Caudate nucleus (tissue), 63 donors: ENCODE measurements at places on chromosomes 4 and X.

DNA sequence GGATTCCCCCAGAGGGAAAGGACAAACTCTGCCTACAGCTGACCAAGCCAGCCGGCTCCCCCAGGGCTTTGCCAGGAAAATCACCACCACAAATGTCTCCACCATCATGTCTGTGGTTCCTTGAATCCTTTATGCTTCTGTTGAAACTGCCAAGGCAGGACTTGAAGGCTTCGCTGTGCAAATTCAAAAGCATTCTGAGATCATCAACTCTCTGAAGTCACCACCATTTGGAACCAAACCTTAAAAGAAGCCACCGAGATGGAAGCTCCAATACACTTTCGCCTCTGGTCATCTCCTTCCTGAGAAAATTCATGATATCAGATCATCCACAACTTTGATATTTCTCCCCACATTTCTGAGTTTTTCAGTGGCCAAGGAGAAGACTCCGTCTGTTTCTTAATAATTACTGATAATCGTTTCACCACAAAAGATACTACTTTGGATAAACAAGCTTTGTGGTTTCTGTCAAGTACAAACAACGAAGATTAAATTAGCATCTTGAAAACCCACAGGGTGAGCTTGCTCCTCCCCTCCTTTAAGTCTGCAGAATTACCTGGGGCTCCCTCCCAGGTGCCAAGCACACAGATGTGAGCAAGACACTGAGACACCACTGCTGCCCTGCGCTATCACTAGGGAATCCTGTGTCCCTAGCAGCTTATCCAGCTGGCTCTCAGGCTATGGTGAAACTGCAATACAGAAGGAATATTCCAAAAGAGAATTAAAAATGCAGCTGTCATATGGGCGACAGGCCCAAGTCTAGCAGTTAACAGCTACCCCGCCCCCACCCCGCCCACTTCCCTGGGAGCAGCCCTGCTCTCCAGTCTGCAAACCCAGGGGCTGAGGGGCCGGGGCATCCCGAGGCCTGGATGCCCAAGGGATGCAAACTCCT, 125.0 kb upstream of the TBL1X start:
- DNase-seq: no peak

DNA sequence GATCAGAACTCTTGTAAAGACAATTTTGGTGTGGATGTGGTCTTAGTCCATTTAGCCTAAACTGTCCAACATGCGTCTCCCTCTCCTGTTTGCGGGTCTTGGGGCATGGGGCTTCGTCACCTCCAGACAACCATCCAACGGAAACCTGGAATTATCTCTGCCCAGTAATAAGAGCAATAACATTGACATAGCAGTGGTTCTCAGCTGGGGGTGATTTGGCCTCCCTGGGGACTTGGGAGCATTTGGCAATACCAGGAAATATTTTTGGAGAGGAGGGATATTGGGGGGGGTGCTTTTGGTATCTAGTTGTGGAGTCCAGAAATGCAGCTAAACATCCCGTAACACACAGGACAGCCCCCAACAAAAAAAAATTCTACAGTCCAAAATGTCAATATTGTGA, 47.2 kb downstream of the SEL1L3 start:
- no peak for DNase-seq

DNA sequence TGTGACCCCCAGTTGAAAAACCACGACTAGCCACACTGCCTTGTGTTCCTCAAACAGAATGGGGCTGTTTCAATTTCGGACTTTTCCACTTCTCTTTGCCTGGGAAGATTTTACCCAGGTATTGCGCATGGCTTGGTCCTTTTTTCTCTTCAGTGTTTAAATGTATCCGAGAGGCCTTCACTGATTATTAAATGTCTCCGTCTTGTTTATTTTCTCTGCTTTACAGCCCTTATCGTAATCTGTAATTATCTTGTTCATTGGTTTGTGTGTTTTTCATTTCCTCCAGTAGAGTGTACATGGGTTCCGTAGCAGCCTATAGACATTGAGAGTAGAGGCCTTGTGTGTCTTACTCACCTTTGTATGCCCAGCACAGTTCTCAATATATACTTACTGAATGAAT, 2.4 kb downstream of the MOSPD2 start:
- no peak for DNase-seq

DNA sequence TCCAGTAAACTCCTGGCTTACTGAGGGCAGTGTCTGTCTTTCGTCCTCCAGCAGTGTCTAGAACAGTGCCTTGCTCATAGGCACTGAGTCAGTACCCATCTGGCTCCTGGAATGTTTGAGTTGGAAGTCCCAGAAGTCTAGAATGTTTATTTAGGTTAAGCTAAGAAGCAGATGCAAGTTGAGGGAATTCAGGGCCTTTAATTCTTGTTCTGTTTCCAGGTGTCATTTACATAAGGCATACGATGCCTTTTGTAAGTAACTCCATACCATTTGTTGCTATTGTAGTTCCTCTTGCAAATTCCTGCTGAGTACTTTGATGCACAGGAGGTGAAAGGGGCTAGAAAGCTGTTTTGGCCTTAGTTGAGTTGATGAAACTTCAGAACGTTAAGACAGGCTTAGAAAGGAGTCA, 22.2 kb downstream of the ARHGAP10 start:
- DNase-seq: no peak

DNA sequence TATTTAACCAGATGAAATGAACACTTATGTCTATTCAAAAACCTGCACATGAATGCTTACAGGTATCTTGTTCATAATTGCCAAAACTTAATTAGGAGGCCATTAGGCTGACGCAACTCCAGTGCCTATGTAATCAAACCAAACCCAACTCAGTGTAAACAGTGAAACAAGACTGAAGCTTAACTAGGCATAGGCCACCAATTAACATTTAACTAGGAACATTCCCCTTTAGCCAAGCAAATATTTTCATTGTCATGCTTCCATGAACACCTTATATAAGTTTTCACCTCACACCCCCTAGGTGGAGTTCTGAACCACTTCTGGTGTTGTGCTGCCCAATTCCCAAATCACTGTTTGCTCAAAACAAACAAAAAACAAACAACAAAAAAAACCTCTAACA, 686.0 kb downstream of the STPG2 start:
- DNase-seq: no peak

GRCh38 chrX:45435481-45435880, 234.8 kb upstream of the DIPK2B start:
- DNase-seq: no peak

DNA sequence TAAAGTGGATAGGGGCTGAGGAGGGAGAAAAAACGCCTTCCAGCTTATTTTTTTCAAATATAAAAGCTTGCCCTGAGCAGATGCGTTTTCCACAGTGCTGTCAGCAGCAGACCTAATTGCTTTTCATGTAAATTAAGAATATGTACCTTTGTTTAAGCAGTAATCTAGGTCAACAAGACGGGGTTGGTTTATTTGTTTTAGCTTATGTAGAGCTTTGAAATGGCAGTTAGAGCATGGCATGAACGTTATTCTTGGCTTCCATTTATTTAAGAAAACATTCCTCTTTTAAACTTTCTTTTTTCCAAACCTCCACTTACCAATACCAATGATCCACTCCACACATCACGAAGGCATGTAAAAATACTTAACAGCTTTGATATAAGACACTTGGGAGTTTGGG, 220.3 kb upstream of the TENM3 start:
- DNase-seq: no peak

DNA sequence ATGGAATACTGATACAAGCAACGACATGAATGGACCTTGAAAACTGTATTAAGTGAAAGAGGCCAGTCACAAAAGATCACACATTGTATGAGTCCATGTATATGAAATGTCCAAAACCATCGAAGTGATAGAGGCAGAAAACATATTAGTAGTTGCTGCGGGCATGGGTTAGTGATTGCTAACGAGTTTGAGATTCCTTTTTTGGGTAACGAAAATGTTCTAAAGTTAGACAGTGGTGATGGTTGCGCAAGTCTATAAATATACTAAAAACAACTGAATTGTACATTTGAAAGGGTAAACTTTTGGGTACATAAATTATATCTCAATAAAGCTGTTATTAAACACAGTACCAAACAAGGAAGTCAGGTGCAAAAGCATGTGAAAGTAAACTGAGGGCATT, 234.5 kb downstream of the FBXW7 start:
- no peak for DNase-seq

- DNase-seq: no peak
Measured at GRCh38 chrX:107760304-107761077, 15.1 kb downstream of the TSC22D3 start.

DNA sequence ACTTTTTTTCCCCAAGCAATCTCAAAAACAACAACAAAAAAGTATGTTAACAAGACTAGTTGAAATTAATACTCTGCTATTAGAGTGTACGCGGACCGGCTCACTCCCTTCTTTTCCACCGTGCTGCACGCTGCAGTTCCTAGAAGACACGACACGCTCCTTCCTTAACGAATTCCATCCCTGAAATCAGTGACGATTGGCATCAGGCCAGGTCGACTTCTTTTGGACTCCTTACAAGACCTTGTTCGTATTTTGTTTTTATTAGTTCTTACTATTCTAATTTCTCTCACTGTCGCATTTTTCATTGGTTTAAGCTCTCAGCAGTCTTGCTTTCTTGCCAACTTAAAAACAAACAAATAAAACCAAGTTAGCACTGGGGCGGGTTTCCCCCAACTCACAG, 175.8 kb upstream of the PITX2 start:
- DNase-seq: no peak

DNA sequence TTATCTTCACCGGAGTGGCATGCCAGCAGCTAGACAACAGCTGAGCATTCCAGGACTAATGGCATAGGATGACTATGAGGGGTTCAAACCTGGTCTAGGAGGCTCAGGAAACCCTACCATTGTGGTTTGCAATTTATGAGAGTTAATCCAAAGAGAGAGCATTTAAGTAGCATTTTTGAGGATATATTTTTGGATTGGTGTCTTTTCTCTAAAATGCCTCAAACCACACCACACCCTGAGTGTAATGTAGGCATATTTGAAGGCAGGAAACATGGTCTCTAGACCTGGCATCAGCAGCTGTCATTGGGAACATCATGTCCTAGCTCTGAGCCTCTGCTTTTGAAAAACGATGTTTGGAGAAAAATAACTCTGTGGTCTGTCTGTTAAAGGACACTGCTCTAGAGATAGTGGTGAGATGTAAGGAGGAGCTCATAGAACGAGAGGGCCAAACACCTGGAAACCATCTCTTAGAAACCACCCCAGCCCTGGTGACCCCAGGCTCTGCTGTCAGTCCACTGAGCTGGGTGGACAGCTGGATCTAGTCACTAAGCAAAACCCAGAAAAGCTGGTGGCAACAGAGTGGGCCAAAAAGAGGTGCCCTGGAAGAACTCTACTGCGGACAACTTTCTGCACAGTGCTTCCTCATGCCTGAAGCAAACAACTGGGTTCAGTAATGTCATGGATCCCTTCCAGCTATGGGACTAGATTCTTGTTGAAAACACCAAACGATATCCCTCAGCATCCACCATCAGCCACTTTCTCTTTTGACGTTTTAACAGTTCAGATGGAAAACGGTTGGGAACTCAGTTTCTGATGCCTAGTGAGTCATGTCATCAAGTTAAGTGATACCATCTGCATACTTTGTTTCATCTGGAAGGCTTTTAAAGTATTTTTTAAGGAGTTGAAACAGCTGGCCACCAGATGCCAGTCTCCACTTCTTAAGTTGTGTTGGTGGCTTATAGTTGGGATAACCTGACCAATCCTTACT, 100.2 kb upstream of the C1QTNF7 start:
- no peak for DNase-seq

DNA sequence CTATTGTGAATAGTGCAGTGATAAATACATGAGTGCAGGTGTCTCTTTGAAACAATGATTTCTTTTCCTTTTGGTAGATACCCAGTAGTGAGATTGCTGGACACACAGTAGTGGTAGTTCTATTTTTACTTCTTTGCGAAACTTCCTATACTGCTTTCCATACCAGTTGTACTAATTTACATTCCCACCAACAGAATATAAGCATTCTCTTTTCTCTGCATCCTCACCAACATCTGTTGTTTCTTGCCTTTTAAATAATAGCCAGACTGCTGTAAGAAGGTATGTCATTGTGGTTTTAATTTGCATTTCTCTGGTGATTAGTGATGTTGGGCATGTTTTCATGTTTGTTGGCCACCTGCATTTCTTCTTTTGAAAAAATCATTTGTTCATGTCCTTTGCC, 105.9 kb downstream of the COL4A6 start:
- DNase-seq: no peak

- no peak for DNase-seq
Measured at GRCh38 chr4:127240764-127241105, 392.0 kb upstream of the INTU start.

DNA sequence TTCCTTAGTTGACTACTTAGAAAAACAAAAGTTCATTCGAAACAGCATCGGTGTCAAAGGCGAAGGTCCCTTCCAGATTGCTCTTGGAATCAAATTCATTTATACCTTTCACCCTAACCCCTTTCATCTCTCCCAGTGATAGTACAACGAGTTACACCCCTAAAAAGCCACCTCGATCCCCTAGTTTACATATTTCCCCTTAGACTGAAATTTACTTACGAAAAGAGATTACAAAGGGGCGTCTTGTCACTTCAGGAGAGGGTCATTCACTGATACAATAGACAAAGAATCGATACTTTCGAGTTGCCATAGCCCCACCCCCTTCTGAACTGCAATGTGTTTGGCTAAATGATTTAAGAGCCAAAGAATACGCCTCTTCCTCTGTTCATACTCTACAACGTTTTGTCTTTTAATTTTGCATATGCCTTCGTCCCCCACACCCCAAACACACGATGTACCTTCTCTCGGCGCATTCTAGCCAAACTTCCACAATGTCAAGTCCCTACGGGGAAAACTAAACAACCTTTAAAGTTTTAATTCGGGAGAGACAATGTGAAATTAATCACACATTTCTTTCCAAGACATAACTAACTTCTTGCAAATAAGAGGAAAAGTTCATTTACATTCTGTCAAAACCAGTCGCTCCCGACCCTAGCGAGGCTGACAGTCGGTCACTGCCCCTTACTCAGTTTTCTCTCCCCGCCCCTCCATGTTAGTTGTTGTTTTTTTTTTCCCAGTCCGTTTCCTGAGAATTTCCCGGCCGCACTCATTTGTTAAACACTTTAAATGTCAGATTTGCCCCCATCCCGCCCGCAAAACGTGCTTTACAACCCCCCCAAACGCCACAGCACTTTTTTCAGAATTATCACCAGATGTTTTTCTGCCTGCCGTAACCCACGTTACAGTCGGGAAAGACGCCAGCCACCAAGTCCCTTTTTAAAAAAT, 88.6 kb downstream of the HPRT1 start:
- no peak for DNase-seq

- no peak for DNase-seq
Measured at GRCh38 chr4:7410446-7410845, 24.3 kb downstream of the PSAPL1 start.
